ENCODE measurements at places on chromosomes 5 and 9. TPM values are rescaled to one million over a fixed set of nuclear protein-coding genes. Genes with fewer than 3 reads are reported as not detected.

PCDHGB3 gene
- total RNA-seq = 0.09 TPM

AQP3 gene
- total RNA-seq = 10.4 TPM

PCDHGB7 gene
- not detected for total RNA-seq

SMIM33 gene
- total RNA-seq = 0.26 TPM

FCN2 gene
- not detected for total RNA-seq

MEIKIN gene
- not detected for total RNA-seq

GFI1B gene
- total RNA-seq = not detected

OR2V2 gene
- not detected for total RNA-seq

INSL6 gene
- not detected for total RNA-seq

TEX53 gene
- not detected for total RNA-seq

BTNL3 gene
- total RNA-seq = not detected

DNA sequence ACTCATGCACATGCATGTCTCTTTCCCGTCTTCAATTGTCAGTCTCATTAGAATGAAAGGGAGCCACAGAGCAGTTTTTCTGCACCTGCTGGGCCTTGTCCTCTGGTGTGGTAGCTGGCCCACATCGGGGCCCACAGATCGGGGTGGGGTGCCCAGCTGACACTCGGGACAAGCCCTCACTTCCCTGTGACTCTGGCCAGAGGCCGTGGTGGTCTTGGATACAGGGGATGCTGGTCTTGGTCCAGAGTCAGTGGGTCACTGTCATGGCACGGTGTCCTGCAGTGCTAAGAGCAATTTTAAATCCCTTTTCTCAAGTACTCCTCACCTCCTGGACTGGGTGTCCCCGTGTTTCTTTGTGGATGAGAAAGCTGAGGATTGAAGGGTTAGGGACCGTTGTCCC, 193.2 kb downstream of the CACNA1B start:
- no peak overlapping the region for H3K27ac ChIP-seq
- DNase-seq = no peak
- no peaks in the 10 kb centered on the region for H3K4me1 ChIP-seq
- H3K36me3 ChIP-seq = no peaks in the 10 kb centered on the region

GRCh38 chr9:127445851-127446712, 5.1 kb downstream of the RPL12 start:
- peak overlapping the region; percentile 13 for H3K27ac ChIP-seq
- H3K4me1 ChIP-seq = peaks cover 31% of the 10 kb centered on the region
- H3K27me3 ChIP-seq = no peaks in the 10 kb centered on the region
- H3K4me3 ChIP-seq = no peak overlapping the region
- DNase-seq = no peak
- H3K36me3 ChIP-seq = peaks cover 91% of the 10 kb centered on the region

- peaks cover 3% of the 10 kb centered on the region for H3K27me3 ChIP-seq
- no peak overlapping the region for H3K4me3 ChIP-seq
- no peak for DNase-seq
- no peak overlapping the region for H3K27ac ChIP-seq
- H3K4me1 ChIP-seq = no peaks in the 10 kb centered on the region
- H3K36me3 ChIP-seq = no peaks in the 10 kb centered on the region
Measured at GRCh38 chr5:133945568-133945967, 22.9 kb downstream of the C5orf15 start.

GRCh38 chr5:133412661-133413060, 199.7 kb downstream of the FSTL4 start:
- no peaks in the 10 kb centered on the region for H3K36me3 ChIP-seq
- H3K4me1 ChIP-seq = no peaks in the 10 kb centered on the region
- H3K27ac ChIP-seq = no peak overlapping the region
- peaks cover 51% of the 10 kb centered on the region for H3K27me3 ChIP-seq

GRCh38 chr9:34233672-34234071, 54.8 kb downstream of the UBAP1 start:
- H3K27me3 ChIP-seq = no peaks in the 10 kb centered on the region
- H3K27ac ChIP-seq = no peak overlapping the region
- no peak for DNase-seq
- peaks cover 17% of the 10 kb centered on the region for H3K36me3 ChIP-seq

DNA sequence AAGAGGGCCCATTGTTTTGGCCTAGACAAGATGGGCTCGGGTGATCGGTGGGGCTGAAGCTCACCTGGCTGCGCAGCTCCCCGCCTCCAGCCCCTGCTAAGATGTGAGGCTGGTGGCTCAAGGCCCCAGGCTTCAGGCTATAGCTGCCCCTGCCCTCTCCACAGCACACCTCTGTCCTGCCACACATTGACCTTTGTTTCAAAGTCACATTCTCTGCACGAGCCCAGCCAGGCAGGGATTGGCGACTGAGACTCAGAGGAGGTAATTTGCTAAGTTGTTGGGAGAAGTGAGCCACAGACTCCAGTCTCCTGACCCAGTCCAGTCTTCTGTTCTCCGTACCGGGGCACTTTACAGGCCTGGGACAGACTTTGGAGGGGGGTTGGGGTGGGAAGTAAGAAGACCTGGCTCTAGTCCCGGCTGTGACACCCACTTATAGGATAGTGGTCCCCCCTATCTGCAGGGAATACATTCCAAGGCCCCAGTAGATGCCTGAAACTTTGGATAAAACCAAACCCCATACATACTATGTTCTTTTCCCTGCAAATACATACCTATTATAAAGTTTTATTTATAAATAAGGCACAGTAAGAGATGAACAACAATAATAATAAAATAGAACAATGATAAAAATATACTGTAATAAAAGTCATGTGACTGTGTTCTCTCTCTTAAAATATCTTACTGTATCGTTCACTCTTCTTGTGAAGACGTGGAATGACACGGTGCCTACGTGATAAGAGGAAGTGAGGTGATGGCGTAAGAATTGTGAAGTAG, 13.3 kb downstream of the PDGFRB start:
- peaks cover 40% of the 10 kb centered on the region for H3K4me1 ChIP-seq
- H3K27me3 ChIP-seq = no peaks in the 10 kb centered on the region
- DNase-seq = no peak
- peaks cover 12% of the 10 kb centered on the region for H3K36me3 ChIP-seq
- H3K27ac ChIP-seq = no peak overlapping the region
- H3K4me3 ChIP-seq = no peak overlapping the region

GRCh38 chr5:43065387-43065947, 25.3 kb upstream of the ANXA2R start:
- H3K27me3 ChIP-seq = no peaks in the 10 kb centered on the region
- peaks cover 37% of the 10 kb centered on the region for H3K4me1 ChIP-seq
- peak overlapping the region; percentile 97 for H3K27ac ChIP-seq
- no peak for DNase-seq
- H3K36me3 ChIP-seq = peaks cover 25% of the 10 kb centered on the region
- peak overlapping the region; percentile 99 for H3K4me3 ChIP-seq

DNA sequence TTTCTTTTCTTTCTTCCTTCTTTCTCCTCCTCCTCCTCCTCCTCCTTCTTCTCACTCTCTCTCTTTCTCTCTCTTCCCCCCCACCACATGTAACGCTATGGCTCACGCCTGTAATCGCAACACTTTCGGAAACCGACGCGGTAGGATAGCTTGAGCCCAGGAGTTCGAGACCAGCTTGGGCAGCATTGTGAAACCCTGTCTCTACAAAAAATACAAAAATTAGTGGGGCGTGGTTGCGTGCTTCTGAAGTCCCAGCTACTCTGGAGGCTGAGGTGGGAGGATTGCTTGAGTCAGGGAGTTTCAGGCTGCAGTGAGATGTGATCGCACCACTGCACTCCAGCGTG, 736 bp upstream of the GLDC start:
- H3K36me3 ChIP-seq = no peaks in the 10 kb centered on the region
- H3K27me3 ChIP-seq = peaks cover 59% of the 10 kb centered on the region
- no peak overlapping the region for H3K27ac ChIP-seq

GRCh38 chr5:148967783-148968182, 95.1 kb downstream of the SH3TC2 start:
- H3K36me3 ChIP-seq = peaks cover 2% of the 10 kb centered on the region
- H3K4me3 ChIP-seq = no peak overlapping the region
- no peak overlapping the region for H3K27ac ChIP-seq
- H3K4me1 ChIP-seq = peaks cover 7% of the 10 kb centered on the region
- H3K27me3 ChIP-seq = peaks cover 5% of the 10 kb centered on the region

DNA sequence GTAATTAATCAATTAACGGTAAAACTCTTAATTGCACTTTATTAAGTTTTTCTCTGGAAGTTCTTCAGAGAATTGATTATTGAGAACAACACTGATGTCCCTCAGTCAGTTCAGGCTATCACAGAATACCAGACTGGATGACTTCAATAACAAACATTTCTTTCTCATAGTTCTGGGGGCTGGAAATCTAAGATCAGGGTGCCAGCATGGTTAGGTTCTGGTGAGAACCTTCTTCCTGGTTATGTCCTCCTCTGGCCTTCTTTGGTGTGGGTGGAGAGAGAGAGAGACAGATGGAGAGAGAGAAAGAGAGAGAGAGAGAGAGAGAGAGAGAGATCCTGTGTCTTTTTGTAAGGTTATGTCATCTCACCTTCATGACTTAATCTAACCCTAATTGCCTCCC, 71.4 kb upstream of the DAP start:
- no peaks in the 10 kb centered on the region for H3K4me1 ChIP-seq
- no peaks in the 10 kb centered on the region for H3K36me3 ChIP-seq
- no peak overlapping the region for H3K4me3 ChIP-seq
- DNase-seq = no peak
- H3K27ac ChIP-seq = no peak overlapping the region

DNA sequence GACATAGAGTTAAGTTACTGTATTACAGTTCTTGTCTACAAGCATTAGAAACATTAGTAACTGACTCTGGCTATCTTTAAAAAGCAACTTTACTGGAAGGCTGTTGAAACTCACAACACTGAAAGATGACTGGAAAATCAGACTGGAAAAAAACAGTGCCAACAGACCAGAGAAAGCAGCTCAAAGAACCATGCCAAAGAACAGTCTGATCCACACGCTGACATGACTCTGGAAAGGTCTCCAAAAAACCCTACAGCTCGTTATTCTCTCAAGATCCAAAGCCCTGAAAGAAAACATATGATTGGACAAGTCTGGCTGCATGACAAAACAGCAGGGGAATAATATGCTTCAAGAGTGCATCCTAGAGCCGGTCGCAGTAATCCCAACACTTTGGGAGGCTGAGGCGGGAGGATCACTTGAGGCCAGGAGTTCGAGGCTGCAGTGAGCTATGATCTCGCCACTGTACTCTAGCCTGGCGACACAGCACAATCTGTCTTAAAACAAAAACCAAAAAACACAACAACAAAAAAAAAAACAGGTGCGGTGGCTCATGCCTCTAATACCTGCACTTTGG, 5.6 kb downstream of the GOLPH3 start:
- H3K27me3 ChIP-seq = no peaks in the 10 kb centered on the region
- no peak overlapping the region for H3K4me3 ChIP-seq
- peaks cover 65% of the 10 kb centered on the region for H3K36me3 ChIP-seq
- peaks cover 49% of the 10 kb centered on the region for H3K4me1 ChIP-seq

GRCh38 chr5:180080486-180081280, 9.1 kb upstream of the RNF130 start:
- DNase-seq = no peak
- peaks cover 8% of the 10 kb centered on the region for H3K4me1 ChIP-seq
- H3K27ac ChIP-seq = no peak overlapping the region
- H3K27me3 ChIP-seq = peaks cover 42% of the 10 kb centered on the region
- H3K4me3 ChIP-seq = peak overlapping the region; percentile 29

DNA sequence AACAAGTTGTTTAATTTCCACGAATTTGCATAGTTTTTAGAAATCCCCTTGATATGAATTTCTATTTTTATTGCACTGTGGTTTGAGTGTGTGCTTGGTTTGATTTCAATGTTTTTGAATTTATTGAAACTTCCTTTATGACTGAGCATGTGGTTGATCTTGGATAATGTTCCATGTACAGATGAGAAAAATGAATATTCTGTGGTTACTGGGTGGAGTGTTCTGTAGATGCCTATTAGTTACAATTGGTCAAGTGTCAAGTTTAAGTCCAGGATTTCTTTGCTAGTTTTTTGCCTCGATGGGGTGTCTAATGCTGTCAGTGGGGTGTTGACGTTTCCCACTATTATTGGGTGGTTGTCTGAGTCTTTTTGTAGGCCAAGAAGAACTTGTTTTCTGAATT, 319.5 kb upstream of the ACTBL2 start:
- H3K36me3 ChIP-seq = no peaks in the 10 kb centered on the region
- no peak for DNase-seq
- H3K27me3 ChIP-seq = no peaks in the 10 kb centered on the region
- H3K27ac ChIP-seq = no peak overlapping the region
- H3K4me1 ChIP-seq = no peaks in the 10 kb centered on the region
- H3K4me3 ChIP-seq = no peak overlapping the region

DNA sequence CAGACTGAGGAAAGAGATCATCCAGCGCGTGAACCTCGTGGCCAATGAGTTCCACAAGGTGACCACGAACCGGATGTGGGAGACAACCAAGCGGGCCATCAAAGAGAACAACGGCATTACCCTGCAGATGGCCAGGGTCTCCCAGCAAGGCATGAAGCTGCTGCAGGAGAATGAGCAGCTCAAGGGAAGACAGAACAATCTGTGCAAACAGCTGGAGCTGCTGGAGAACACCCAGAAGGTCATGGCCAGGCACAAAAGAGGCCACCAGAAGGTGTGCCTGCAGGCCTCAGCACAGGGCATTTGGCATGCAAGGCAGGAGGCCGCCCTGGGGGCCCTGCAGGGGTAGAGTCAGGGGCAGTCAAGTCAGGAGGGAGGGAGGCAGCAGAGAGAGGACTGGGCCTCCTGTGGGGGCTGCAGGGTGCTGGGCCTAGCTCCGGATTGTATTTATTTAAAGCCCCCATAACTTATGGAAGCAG, 4.2 kb downstream of the PTRH1 start:
- H3K4me3 ChIP-seq = no peak overlapping the region
- H3K4me1 ChIP-seq = peaks cover 39% of the 10 kb centered on the region
- H3K27me3 ChIP-seq = no peaks in the 10 kb centered on the region
- no peaks in the 10 kb centered on the region for H3K36me3 ChIP-seq
- DNase-seq = peak; percentile 67

GRCh38 chr5:148177207-148177606, 8.9 kb downstream of the SPINK14 start:
- H3K4me1 ChIP-seq = no peaks in the 10 kb centered on the region
- peaks cover 27% of the 10 kb centered on the region for H3K27me3 ChIP-seq
- no peak for DNase-seq
- no peak overlapping the region for H3K27ac ChIP-seq

Data from activated CD8-positive, alpha-beta memory T cell treated with anti-CD3 and anti-CD28 coated beads, Interleukin-2, amount 10 ng/mL, durations not matched to agents 7 days and 5 days (primary cell).